Hepatic stellate cell (primary cell): ENCODE measurements at places on chromosomes 16 and 17.

- peak; percentile 46 for DNase-seq
Observed at GRCh38 chr17:65055708-65056638, 567 bp downstream of the GNA13 start.

DNA sequence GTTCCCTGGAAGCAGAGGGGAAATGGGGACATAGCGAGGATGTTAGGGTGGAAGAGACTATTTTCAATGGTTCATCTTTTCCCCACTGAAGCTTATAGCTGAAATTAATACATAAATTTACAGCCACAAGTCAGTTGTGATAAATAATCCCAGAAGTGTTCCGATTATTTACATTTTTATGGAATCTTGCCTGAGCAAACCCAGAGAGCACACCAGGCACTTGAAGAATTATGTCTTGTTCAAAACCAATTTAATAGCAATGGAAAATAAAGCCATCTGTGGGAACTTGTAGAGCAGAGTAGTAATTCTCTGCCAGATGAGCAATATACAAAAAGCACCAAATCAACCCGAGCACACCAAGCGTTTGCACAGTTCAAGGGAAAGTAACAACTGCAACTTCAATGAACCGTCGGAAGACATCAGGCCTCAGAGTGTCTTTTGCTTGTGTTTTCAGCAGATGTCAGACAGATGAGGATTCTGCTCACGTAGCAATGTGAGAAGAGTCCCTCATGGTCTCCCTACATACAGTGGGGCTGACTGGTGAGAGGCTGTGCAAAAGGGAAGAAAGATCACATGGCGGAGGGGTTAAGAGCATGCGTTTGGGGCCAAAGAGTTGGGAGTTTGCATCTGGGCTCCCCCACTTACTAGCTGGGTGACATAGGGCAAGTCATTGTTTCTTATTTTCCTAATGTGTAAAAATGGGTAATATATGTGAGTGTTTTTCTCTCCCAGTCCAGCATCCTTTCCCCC lies 148.7 kb upstream of the HS3ST2 start:
- DNase-seq = no peak

DNA sequence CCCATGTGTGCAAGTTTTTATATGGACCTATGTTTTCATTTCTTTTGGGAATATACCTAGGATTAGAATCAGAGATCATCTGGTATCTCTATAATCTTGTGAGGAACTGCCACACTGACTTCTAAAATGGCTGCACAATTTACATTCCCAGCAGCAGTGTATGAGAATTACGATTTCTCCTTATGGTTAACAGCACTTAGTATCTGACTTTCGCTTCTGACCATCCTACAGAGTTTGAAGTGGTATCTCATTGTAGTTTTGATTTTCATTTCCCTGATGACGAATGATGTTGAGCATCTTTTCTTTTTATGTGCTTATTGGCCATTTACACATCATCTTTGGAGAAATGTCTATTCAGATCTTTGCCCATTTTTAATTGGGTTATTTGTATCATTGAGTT lies 10.0 kb downstream of the C16orf96 start:
- no peak for DNase-seq

- DNase-seq = no peak
Observed at GRCh38 chr17:55332296-55333041, 67.7 kb downstream of the HLF start.

- DNase-seq = no peak
Observed at GRCh38 chr16:31712064-31712540, 161.5 kb upstream of the ZNF267 start.

GRCh38 chr16:49545741-49546448 lies 172.3 kb downstream of the C16orf78 start:
- no peak for DNase-seq
